A673 (cell line): ENCODE measurements at places on chromosomes 4 and X. TPM values are rescaled to one million over a fixed set of nuclear protein-coding genes. Genes with fewer than 3 reads are reported as not detected.

PKD2 gene
- 10.0 and 10.8 TPM in 2 replicates for total RNA-seq

HERC5 gene
- total RNA-seq: 0.54 and 1.2 TPM in 2 replicates

RASGEF1B gene
- total RNA-seq: 6.4 and 8.1 TPM in 2 replicates

CT45A6 gene
- total RNA-seq: not detected in 2 replicates

SH3RF1 gene
- 15.3 and 15.4 TPM in 2 replicates for total RNA-seq

CTAG1A gene
- not detected in 2 replicates for total RNA-seq

POF1B gene
- total RNA-seq: not detected in 2 replicates

MUC7 gene
- total RNA-seq: not detected in 2 replicates

POU4F2 gene
- 2.6 and 4.6 TPM in 2 replicates for total RNA-seq

XAGE1A gene
- total RNA-seq: 36.9 and 52.5 TPM in 2 replicates

ATP10D gene
- 15.8 and 16.1 TPM in 2 replicates for total RNA-seq

CRMP1 gene
- total RNA-seq: 77.5 and 83.4 TPM in 2 replicates

MAD2L1 gene
- total RNA-seq: 110 and 117 TPM in 2 replicates

PPEF1 gene
- total RNA-seq: 1.2 and 2.1 TPM in 2 replicates

F8A3 gene
- total RNA-seq: 5.3 TPM in 2 replicates

TCEAL9 gene
- 48.6 and 49.7 TPM in 2 replicates for total RNA-seq

SSX2B gene
- total RNA-seq: 0.37 and 1.6 TPM in 2 replicates

GPR173 gene
- 5.3 and 5.9 TPM in 2 replicates for total RNA-seq

MAGEA9 gene
- not detected in 2 replicates for total RNA-seq

PAGE5 gene
- total RNA-seq: not detected in 2 replicates

ADH1A gene
- not detected in 2 replicates for total RNA-seq

TCEAL3 gene
- 12.1 and 15.9 TPM in 2 replicates for total RNA-seq

ACSL1 gene
- 4.8 and 5.2 TPM in 2 replicates for total RNA-seq

CSN3 gene
- not detected in 2 replicates for total RNA-seq

NAP1L2 gene
- 0.21 and 0.50 TPM in 2 replicates for total RNA-seq

USP51 gene
- 0.96 and 1.4 TPM in 2 replicates for total RNA-seq

MMAA gene
- 5.5 and 6.8 TPM in 2 replicates for total RNA-seq

CXCL13 gene
- not detected in 2 replicates for total RNA-seq

ENPP6 gene
- total RNA-seq: not detected in 2 replicates

TCEAL2 gene
- 0.28 TPM in 1 of 2 replicates, not detected in the other for total RNA-seq

PNMA5 gene
- total RNA-seq: not detected in 2 replicates

SPANXN4 gene
- total RNA-seq: not detected in 2 replicates

GAGE12H gene
- not detected in 2 replicates for total RNA-seq

NUP62CL gene
- 2.9 and 4.0 TPM in 2 replicates for total RNA-seq

NXF3 gene
- total RNA-seq: 0.46 TPM in 1 of 2 replicates, not detected in the other

BMP3 gene
- not detected in 2 replicates for total RNA-seq

ZDHHC15 gene
- not detected in 2 replicates for total RNA-seq

BMPR1B gene
- 2.2 and 3.7 TPM in 2 replicates for total RNA-seq

GALNTL6 gene
- total RNA-seq: 0.30 and 0.35 TPM in 2 replicates

SH3BGRL gene
- 54.4 and 61.4 TPM in 2 replicates for total RNA-seq

MAGEA10 gene
- total RNA-seq: not detected in 2 replicates

ARAP2 gene
- 0.06 and 0.20 TPM in 2 replicates for total RNA-seq

NR3C2 gene
- total RNA-seq: 1.6 and 2.2 TPM in 2 replicates

MAGEA9B gene
- not detected in 2 replicates for total RNA-seq

LEF1 gene
- total RNA-seq: 2.5 and 2.7 TPM in 2 replicates

EIF4E gene
- 154 and 179 TPM in 2 replicates for total RNA-seq

FSTL5 gene
- 0.15 and 0.28 TPM in 2 replicates for total RNA-seq

HCCS gene
- total RNA-seq: 40.2 and 51.2 TPM in 2 replicates

UCP1 gene
- 0.22 TPM in 1 of 2 replicates, not detected in the other for total RNA-seq
